ENCODE measurements at places on chromosomes 1 and 21. TPM values are rescaled to one million over a fixed set of nuclear protein-coding genes. Genes with fewer than 3 reads are reported as not detected.

The SIM2 gene
- total RNA-seq: 12.9 TPM

The NBPF8 gene
- total RNA-seq: 8.7 TPM

The ADORA1 gene
- 0.89 TPM for total RNA-seq

The CLEC20A gene
- not detected for total RNA-seq

The ST7L gene
- 31.5 TPM for total RNA-seq

The VN1R5 gene
- not detected for total RNA-seq

The NBPF10 gene
- 0.46 TPM for total RNA-seq

The TTLL7 gene
- total RNA-seq: 15.5 TPM

DNA sequence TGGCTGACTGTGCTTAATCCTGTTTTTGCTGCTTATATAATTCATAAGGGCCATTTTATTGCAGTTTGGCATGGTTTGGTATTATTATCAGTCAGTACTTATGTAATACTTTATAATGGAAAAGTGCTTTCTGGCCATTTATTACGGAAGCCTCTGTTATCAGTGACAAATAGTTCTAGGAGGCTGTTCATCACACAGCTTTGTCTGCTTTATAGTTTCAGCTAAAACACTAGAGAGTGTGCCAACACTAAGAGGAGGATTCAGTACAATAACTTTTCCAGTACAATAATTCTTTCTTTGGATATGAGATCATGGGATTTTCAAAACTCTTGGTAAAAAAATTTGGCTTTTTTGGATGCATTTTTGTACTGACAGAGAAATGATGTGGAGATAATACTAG is 102.9 kb upstream of the PTGFR start:
- no peak for DNase-seq

GRCh38 chr1:214720561-214720960 is 117.6 kb downstream of the CENPF start:
- DNase-seq: peak; percentile 11

- no peak for DNase-seq
Observed at GRCh38 chr21:36965720-36966065, 776 bp downstream of the HLCS start.

- DNase-seq: peak; percentile 8
Observed at GRCh38 chr1:44355582-44356305, 687 bp upstream of the ERI3 start.

- peak; percentile 49 for DNase-seq
Observed at GRCh38 chr1:218304281-218305039, 19.4 kb downstream of the RRP15 start.

DNA sequence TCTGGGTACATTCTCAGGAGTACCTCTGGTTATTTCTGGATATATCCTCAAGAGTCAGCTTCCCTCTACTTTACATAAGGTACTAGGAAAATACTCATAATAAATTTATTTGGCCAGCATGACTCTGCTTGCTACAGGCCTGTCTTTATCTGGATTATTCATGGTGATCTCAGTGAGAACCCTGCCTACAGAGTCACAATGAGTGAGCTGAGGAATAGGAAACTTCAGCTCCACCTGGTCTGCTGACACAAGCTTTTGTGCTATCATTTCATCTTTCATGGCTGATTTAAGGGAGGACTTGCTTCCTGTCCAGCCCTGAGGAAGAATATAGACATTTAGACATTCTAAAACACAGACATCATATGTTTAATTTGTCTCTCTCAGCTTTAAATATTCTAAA is 19.5 kb upstream of the SUCO start:
- no peak for DNase-seq

DNA sequence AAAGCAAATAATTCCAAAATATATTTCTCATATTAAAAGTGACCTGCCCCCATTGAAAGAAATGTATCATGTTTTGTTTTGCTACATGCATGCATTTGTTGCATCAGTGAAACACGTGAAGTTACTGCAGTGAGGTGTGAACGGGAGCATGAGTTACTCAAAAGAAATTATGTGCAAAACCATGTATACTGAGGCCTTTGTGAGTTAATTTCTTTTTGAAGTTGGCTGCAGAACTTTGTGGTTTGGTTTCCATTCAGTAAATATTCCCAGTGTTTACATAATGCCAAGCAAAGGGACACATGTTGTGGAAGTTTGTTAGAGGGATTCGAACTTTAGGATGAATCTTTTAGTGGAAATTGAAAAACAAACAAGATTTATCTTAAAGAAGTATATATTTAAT is 619.4 kb upstream of the ADAMTS5 start:
- DNase-seq: no peak

GRCh38 chr21:37675202-37675801 is 241.0 kb downstream of the KCNJ6 start:
- peak; percentile 69 for DNase-seq

- DNase-seq: peak; percentile 37
Observed at GRCh38 chr1:100868364-100868995, 26.2 kb downstream of the EXTL2 start.

DNA sequence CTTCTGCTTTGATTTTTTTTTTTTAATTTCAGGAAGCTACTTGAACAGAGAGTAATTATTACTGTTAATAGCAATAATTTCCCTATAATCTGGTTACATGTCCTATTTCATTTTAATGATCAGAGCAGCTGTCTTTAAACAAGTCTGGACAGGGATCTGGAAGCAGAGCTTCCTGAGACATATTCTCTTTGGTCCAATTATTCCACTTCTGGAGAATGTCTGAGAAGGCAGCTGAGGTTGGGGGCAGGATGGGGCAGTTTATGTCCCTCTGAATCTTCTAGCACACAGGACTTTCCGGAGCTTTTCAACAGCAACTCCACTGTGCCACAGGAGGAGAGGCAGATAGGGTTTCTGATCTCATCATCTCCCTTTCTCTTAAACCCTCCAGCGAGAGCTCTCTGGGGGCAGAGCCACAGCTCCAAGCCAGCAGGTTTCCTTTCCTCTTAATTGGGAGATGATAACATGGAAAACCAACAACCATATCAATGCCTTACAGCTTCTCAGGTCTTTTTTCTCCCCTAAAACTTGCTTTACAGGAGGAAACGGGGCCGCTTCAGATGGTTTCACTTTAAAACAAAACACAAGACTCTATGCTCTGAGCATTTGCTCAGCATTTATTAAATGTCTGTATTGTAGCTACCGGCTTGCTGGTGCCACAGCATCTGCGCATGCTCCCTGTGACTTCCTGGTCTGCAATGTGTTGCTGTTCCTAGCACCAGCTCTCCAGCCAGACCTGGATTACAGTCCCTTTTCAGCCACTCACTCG is 425.7 kb upstream of the USP24 start:
- DNase-seq: peak; percentile 55

DNA sequence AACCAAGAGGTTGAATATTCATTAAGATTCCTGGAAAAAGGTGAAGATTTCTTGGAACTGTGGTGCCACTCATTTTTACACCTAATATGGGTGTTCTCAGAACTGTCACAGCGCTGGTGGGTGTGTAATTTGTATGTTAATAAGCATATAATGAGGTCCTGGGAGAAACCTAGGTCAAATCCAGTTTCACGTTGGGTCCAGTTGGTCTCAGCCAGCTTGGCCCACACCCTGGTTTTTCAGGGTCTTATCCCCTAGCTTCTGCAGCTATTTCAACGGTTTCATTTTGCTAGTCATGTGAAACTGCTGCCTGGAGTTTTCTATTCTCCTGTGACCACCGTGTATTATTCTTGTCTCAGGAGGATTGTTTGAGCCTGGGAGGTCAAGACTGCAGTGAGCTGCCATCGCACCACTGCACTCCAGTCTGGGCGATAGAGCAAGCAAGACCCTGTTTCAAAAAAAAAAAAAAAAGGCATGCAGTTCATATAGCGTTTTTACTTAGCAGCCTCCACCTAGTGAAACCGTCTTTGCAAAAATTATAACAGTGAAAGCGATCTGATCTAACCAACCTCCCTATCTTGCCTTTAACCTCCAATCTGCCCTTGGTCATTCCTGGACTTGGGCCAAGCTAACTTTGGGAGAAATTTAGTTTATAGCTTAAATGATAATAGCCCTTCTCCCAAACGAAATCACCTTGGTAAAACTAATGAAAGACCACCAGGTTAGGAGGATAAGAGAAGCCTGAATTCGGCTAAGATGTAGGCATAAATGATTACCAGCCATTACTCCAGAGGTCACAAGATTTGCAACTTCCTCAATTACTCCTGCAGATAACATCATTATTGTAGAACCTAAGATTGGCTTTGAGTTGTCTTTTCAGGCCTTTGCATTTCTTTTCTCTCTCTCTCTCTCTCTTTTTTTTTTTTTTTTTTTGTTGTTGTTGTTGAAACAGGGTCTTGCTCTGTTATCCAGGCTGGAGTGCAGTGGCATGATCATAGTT is 44.0 kb downstream of the PTAFR start:
- DNase-seq: no peak

DNA sequence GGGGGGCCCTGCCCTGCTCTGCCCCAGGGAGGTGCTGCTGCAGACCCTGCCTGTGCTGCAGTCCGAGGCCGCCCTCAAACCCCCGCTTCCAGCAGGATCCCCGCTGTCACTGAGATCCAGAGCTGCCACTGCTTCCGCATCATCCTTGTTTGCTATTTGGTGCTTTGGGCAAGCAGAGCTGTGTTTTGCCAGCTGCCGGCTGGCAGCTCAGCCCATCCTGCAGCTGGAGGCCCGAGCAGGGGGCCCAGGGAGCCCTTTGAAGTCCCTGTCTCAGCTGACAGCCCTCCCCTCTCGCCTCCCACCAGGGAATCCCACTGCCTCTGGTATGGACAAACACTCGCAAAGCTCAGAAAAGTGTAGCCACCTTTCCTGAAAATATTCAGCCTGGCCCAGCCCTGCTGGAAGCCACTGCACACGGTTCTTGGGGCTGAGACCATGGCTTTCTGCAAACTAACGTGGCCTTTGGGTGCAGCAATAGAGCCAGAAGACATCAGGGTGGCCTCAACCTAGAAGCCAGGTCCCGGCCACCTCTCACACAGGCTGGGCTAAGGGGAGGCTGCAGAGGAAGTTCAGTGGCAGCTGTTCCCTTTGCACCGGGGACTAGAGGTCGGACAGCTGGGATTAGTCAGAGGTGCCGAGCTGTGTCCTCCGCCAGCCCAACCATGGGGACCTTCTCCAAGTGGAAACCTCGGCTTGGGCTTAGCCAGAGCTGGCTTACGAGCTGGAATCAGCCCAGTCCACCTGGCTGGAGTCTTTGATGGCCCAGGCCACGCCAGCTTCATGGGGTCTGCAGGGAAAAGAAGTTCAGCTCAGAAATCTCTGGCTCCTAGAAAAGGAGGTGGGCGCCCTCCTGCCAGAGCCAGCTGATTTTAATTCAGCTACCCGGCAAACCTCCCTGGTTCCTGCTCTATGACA is 107.1 kb downstream of the SPSB1 start:
- peak; percentile 47 for DNase-seq

DNA sequence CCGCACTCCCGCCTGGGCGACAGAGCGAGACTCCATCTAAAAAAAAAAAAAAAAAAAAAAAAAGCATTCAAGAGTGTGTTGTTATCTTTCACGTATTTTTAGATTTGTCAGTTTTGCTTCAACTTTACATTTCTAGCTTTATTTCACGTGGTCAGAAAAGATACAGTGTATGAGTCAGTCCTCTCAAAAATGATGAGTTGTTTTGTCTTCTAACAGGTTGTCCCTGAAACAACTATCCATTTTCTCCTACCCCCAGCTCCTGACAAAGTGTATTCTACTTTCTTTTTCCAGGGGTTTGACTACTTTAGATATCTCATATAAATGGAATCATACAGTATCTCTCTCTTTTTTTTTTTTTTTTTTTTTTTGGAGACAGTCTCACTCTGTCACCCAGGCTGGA is 5.5 kb upstream of the ZNF695 start:
- DNase-seq: no peak

DNA sequence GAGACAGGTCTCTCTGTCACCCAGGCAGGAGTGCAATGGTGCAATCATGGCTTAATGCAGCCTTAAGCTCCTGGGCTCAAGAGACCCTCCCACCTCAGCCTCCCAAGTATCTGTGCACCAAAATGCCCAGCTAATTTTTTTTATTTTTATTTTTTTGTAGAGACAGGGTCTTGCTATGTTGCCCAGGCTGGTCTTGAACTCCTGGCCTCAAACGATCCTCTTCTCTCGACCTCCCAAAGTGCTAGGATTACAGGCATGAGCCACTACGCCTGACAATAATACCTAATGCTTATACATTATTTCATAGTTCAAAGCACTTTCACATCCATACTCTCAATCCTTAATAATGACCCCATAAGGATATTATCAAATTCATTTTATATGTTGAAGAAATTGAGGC is 48.3 kb downstream of the LUZP1 start:
- DNase-seq: no peak

- no peak for DNase-seq
Observed at GRCh38 chr1:101587741-101588140, 350.9 kb downstream of the S1PR1 start.

- DNase-seq: no peak
Observed at GRCh38 chr1:66256629-66257572, 277.1 kb upstream of the SGIP1 start.

DNA sequence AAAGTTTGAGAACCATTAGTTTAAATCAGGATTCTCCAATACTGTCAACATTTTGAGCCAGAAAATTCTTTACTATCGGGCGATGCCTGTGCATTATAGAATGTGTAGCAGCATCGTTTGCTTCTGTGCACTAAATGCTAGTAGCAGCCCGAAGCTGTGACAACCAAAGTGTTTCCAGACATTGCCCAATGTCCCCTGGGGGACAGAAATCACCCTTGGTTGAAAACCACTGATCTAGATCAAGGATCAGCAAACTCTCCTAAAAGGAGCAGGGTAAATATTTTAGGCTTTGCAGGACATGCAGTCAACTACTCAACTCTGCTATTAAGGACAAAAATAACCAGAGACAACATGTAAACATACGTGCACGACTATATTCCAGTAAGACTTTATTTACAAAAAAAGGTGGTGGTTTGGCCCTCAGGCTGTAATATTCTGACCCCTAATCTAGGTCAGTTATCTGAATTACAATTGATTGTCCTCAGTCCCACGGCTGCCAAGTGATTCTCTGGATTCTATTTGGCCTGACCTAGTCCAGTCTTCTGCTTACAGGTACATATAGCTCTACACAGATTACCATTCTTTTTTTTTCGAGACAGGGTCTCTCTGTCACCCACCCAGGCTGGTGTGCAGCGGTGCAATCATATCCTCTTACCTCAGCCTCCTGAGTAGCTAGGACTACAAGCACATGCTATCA is 10.6 kb downstream of the FAF1 start:
- DNase-seq: no peak

- DNase-seq: no peak
Observed at GRCh38 chr1:49013079-49013478, 236.4 kb upstream of the BEND5 start.

DNA sequence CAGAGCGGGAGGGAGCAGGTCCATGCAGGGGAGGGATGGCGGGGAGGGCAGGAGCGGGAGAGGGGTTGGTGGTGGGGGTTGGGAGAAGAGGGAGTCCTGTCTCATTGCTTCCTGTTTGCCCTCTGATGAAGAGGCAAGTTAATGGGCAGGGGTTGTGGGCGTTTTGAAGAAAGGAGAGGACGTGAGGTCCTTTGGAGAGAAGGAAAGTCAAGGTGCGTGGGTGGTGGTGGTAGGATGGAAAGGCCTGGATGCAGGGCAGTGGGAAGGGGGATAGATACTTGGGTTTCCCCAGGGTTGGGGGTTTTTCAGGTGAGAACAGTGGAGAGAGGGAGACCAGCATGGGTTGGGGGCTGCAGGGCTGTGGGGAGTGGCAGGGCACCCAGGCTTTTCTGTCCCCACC is 17.2 kb downstream of the UBE2Q1 start:
- DNase-seq: no peak

- no peak for DNase-seq
Observed at GRCh38 chr1:229561141-229561540, 2.6 kb upstream of the ABCB10 start.

- no peak for DNase-seq
Observed at GRCh38 chr1:175820456-175821025, 77.1 kb upstream of the TNR start.
